Mesangial cell (primary cell): ENCODE measurements at places on chromosomes 2 and 18. TPM values are rescaled to one million over a fixed set of nuclear protein-coding genes. Genes with fewer than 3 reads are reported as not detected.

Gene SULT1C2
- 1.5 and 7.7 TPM in 2 replicates for total RNA-seq

Gene FNDC4
- 18.6 and 35.9 TPM in 2 replicates for total RNA-seq

Gene PROC
- total RNA-seq, result 0.16 and 2.3 TPM in 2 replicates

Gene SPP2
- total RNA-seq, result not detected in 2 replicates

Gene CHRNG
- not detected in 2 replicates for total RNA-seq

Gene HJURP
- total RNA-seq, result 2.7 and 62.2 TPM in 2 replicates

Gene PRKAG3
- total RNA-seq, result not detected in 2 replicates

Gene MPPE1
- 8.8 and 29.7 TPM in 2 replicates for total RNA-seq

Gene GLI2
- total RNA-seq, result 17.1 and 25.5 TPM in 2 replicates

Gene SULT1C4
- total RNA-seq, result 24.3 and 90.4 TPM in 2 replicates

Gene TDRD15
- total RNA-seq, result not detected in 2 replicates

Gene HOXD3
- total RNA-seq, result 2.6 and 8.9 TPM in 2 replicates

Gene HOXD9
- 5.7 and 11.4 TPM in 2 replicates for total RNA-seq

Gene CTAGE1
- total RNA-seq, result not detected in 2 replicates

Gene FIGN
- total RNA-seq, result 3.1 and 6.0 TPM in 2 replicates

Gene FOXI3
- total RNA-seq, result not detected in 2 replicates

Gene RND3
- 48.1 and 72.6 TPM in 2 replicates for total RNA-seq

Gene MC5R
- not detected in 2 replicates for total RNA-seq

Gene SLC9A4
- total RNA-seq, result 0.13 TPM in 1 of 2 replicates, not detected in the other

Gene NR4A2
- total RNA-seq, result 0.25 TPM in 1 of 2 replicates, not detected in the other

Gene SERPINB11
- total RNA-seq, result not detected in 2 replicates

Gene IL1RL2
- total RNA-seq, result 0.51 TPM in 1 of 2 replicates, not detected in the other

Gene C2orf15
- total RNA-seq, result 0.16 and 2.8 TPM in 2 replicates
